ENCODE measurements at places on chromosomes 11 and 22.

DNA sequence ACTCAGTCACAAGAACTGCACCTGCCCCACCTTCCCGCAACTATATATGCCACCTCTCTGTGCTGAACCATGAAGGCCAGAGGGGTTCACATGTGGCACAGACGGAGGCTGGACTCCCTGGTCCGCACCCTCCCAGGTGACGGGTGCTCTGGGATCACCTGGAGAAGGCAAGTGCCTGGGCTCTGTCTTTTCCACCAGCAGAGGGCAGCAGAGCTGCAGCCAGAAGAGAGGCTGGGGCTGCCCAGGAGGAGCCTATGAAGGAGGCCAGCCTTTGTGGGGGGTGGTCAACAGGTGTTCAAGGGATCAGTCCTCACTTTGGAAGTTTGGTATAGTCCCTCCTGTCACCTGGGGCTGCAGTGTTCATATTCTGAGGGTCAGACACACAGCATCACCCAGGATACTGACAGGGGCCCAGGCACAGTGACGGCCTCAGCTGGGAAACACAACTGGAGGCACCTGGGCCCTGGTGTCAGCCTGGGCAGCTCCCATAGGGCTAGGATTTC is 39.2 kb upstream of the IGLL5 start:
- DNase-seq = peak; percentile 66

GRCh38 chr11:108614086-108614485 is 20.5 kb upstream of the EXPH5 start:
- DNase-seq = no peak

DNA sequence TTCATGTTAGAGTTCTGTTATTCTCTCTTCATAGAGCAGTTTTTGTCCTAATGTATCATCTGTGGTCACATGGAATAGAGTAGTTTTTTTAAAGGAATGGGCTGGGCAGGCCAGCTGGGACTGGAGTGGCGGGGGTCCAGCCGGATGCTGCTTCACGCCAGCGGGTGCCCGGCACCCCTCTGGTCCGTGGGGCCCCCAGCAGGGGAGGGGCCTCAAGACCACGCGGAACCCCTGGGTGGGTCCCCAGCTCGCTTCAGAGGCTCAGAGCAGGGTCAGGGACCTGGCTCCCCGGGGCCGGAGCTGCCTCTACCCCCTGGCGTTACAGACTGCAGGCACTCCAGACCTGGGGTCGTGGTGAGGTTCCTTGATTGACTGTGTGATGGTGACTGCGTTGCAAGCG is 159.1 kb upstream of the HSD17B12 start:
- no peak for DNase-seq

DNA sequence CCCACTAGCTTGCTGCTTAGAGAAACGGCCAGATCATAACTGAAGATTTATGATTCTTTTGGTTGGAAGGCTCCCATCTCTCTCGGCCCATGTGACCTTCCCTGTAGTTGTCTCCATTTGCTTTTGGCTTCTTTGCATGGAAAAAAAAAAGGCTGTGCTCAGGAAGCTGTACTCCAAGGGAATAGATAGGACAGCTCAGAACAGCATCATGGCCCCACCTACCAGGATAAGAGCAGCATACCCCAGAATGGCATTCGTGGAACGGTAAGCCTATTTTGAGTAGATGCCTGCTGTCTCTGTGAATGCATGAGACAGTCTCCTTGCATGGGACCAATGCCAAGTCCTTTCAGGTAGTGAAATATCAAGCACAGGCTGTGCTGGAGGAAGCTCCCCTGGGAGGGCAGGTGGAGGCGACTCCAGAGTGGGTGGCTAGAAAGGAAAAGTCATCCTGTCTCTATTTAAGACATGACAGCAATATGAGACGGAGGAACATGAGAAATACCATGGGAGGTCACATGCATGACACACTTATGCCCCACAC is 94.1 kb upstream of the AMOTL1 start:
- DNase-seq = peak; percentile 96

DNA sequence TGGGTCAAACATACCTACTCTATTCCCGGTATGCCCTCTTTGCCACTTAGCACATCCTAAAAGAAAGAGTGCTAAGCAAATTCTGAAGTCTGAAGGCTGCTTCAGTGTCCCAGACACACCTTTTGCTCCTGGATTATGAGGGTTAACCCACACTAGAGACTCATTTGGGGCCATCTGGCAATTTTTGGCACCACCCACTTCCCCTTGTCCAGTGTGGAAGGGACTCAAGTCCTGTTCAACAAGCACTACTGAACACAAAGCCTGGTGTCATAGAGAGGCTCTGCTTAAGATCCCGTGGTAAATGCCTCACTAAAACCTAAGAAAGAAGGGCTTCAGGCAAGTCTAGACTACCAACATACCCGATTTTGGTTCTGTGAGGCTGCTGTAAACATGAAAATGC is 85.8 kb downstream of the SERGEF start:
- no peak for DNase-seq

GRCh38 chr22:45922256-45922655 is 54.7 kb downstream of the WNT7B start:
- DNase-seq = no peak

DNA sequence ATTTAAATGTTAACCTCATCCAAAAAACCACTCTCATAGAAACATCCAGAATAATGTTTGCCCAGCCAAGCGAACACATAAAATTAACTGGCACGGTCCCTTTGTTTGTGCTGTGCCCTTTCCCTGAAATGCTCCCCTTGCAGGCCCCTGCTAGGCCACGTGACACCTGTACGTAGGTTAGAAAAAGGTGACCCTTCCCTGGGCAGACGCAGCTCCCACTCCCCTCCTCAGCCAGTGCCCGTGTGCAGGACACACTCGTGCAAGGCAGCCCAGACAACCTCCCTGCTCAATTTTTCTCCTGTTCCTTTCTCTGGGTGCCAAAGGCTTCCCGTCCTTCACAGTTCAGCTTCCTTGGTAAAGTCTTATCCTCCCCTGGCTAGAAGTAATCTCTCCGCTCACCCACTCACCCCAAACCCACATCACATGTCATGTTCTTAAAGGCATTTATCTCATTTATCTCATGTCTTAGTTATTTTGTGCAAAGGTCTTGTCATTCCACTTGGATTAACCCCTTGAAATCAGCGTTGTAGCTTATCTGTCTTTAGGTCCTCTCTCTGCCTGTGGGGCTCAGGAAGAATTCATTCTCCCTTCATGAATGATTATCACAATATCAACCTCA is 20.7 kb downstream of the FAM83F start:
- DNase-seq = no peak

DNA sequence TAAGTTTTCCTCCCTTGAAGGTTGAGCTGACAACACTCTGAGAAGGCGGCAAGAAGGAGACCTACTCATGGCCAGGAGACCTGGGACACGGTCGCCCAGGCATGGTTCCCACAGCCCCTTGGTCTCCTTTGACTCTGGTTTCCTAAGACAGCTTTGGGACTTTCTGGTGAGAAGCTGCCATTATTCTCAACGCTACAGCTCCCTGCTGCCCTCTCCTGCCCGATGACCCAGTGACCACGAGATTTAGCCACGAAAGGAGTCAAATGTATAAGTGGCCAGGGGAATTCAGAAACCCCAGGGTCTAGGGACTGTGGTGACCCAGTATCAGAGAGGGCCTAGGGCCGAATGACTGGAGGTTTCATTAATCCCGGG is 699 bp upstream of the SDF2L1 start:
- DNase-seq = no peak

DNA sequence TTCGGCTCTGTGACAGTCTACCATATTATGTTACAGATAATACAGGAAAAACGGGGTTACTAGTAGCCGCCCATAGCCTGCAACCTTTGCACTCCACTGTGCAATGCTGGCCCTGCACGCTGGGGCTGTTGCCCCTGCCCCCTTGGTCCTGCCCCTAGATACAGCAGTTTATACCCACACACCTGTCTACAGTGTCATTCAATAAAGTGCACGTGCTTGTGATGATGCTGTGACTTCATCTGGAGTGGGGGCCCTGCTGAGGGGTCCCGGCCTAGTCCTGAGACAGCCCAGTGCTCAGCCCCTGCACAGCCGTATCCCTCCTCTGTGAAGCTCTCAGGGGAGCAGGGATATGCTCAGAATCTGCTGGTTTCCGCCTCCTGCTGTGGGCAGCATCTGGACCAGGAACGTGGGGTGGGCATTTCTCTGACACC is 1.2 kb downstream of the IFITM1 start:
- DNase-seq = no peak

DNA sequence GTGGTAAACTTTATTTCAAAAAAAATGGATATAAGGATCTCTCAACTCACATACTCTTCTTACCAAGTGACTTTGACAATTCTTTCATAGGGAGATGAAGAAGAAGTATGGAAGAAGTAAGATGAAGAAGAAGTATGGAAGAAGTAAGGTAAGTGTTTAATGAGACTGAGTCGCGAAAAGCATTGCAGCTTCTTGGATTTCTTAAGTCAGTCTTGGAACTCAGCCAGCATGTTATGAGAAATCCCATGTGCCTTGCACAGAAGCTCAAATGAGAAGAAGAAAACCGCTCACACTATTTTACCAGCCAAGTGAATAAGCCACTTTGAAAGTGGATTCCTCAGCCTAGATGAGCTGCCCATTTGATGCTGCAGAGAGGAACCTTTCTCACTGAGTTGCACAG is 332.0 kb upstream of the CCDC179 start:
- DNase-seq = no peak

DNA sequence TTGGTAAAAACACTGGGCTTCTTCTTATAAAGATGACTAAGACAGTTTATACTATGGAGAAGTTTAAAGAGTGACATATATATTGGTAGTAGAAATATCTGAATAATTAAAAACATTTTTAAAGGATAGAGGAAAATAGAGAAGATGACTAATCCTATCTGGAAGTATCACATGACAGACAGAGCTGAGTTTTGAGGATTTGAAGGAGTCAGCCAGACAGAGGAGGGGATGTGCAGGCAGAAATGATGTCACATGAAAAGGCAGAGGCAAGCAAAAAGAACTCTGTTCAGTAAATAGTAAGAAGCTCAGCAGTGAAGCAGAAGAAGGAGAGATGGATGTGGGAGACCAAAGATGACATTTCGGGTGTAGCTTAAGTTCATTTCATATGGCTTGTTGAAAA is 1.6 kb downstream of the OR10A2 start:
- no peak for DNase-seq

GRCh38 chr11:2277933-2278523 is 7.6 kb upstream of the ASCL2 start:
- DNase-seq = no peak

DNA sequence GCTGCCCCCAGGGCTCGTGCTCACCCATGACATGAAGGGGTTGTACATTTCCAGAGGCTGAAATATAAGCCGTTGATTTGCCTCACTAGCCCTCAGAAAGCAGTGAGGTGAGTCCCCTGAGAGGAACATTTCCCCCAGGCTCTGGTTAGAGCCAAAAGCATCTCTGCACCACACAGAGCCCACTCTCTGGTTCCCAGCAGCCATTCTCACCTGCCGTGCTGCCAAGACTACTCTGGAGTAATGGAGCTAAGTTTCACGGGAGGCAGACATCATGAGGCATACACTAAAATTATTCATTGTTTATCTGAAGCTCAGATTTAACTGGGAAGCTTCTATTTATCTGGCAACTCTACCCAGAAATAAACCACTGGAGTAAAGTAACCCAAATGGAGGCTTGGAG is 40.8 kb downstream of the CACNA1I start:
- no peak for DNase-seq

DNA sequence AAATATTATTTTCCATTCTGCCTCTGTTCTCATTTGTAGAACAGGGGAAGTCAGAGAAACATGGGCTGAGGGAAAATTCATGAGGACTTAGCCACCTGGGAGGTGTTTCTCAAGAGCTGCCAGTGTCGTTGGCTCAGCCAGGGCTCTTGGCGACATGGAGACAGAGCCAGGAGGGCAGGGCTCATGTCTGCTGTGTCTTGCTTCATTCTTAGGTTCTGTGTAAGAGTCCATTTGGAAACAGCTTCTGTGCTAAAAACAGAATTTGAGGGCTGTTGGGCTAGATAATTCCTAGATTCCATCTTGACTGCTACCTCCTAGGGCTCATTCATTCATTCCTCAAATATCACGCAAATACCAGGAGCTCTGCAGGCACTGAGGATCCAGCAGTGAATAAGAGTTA is 15.1 kb upstream of the MRGPRX2 start:
- DNase-seq = no peak

DNA sequence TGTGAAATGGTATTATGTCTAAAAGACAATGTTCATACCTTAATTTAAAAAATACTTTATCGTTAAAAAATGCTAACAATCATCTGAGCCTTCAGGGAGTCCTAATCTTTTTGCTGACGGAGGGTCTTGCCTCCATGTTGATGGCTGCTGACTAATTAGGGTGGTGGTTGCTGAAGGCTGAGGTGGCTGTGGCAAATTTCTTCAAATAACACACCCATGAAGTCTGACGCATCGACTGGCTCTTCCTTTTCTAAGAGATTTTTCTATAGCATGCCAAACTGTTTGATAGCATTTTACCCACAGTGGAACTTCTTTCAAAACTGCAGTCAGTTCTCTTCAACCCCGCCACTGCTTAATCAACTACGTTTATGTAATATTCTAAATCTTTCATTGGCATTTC is 33.6 kb downstream of the TCF20 start:
- DNase-seq = no peak

GRCh38 chr11:94910270-94910669 is 63.1 kb downstream of the CWC15 start:
- no peak for DNase-seq

DNA sequence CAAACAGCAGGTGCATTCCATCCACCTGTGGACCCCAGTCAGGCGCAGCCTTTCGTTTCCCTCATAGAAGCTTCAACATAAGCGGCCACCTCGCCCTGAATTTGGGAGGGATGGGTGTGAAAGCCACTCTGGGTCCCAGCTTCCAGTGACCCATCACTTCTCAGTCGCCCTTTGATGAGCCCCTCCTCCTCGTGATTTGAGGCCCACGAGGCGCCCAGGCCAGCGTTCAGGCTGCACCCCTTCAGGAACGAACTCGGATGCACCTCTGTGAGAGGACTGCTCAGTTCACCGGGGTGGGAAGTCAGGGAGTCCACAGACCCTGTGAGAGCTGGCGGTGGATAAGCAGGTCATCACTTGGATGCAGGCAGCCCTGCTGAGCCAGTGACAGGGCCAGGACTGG is 1118.2 kb downstream of the BRD1 start:
- DNase-seq = no peak

- DNase-seq = no peak
Observed at GRCh38 chr11:61985869-61986268, 18.4 kb upstream of the FTH1 start.

- DNase-seq = no peak
Observed at GRCh38 chr11:89437317-89437716, 53.9 kb downstream of the NOX4 start.

- no peak for DNase-seq
Observed at GRCh38 chr11:100740440-100740839, 53.4 kb downstream of the ARHGAP42 start.

DNA sequence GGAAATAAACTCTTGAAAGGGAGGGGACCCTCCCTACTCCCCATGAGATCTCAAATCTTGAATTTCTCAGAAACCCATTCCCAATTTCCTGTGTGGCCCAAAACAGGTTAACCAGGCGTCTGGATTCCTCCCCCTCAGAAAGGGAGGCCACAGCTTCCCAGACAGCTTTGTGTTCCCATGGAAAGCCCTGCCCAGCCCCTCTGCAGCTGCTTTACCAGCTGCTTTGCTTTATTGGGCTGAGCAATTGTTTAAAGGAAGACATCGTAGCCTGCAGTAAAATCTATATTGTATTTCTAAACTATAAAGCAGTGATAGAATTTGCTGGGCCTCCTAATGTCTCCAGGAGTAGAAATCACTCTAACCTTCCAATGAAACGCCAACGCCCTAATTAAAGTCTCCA is 97.4 kb downstream of the CHST1 start:
- no peak for DNase-seq

Data from NCI-H345 (cell line).